ENCODE measurements at places on chromosomes 1 and 21.

DNA sequence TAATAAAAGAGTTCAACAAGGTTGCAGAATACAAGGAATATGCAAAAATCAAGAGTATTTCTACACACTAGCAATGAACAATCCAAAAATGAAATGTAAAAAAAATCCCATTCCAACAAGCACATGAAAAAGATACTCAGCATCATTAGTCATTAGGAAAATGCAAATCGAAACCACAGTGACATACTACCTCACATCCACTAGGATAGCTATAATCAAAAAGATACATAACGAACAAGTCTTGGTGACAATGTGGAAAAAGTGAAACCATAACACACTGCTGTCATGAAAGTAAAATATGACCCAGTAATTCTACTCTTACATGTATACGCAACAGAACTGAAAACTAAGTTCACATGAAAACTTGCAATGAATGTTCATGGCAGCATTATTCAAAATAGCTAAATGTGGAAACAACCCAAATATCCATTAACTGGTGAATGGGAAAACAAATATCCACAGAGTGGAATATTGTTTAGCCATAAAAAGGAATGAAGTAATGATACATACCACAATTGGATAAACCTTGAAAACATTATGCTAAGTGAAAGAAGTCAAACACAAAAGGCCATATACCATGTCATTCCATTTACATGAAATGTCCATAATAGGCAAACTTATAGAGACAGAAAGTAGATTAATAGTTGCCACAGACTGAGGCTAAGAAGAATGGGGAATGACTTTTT lies 34.3 kb downstream of the PIK3R3 start:
- DNase-seq, result no peak

GRCh38 chr1:157849229-157849875 lies 7.7 kb upstream of the CD5L start:
- no peak for DNase-seq

DNA sequence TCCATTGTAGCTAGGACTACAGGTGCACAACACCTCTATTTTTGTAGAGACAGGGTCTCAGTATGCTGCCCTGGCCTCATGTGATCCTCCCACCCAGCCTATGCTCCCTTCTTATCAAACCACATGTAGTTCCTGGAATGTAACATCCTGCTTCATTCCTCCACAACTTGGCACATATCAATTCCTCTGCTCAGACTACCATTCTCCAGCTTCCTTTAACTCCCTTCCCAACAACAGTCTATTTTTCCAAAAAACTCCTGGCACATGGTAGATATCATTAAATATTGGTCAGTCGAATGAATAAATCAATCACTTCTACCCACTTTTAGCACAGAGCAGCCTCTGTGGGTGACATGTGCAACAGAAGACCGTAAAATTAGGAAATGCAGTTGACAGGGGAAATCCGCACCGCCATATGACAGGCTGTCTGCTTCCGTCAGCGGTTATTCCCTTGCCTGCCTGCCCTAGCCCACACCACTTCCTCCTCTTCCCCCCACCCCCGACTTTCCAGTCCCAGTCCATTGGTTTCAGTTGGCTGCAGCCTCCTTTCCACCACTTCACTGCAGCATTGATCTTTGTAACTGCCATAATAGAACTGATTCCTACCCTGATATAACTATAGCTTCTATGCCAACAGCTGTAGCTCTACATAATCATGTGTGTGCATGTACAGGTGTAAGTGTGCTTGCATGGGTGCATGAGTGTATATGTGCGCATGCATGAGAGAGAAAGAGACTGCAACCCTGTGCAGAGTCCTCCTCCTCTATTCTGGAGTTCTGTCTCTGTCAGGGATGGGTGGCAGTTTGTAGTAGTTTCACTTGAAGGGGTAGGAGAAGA lies 6.8 kb upstream of the AKR1A1 start:
- DNase-seq, result peak; percentile 68

DNA sequence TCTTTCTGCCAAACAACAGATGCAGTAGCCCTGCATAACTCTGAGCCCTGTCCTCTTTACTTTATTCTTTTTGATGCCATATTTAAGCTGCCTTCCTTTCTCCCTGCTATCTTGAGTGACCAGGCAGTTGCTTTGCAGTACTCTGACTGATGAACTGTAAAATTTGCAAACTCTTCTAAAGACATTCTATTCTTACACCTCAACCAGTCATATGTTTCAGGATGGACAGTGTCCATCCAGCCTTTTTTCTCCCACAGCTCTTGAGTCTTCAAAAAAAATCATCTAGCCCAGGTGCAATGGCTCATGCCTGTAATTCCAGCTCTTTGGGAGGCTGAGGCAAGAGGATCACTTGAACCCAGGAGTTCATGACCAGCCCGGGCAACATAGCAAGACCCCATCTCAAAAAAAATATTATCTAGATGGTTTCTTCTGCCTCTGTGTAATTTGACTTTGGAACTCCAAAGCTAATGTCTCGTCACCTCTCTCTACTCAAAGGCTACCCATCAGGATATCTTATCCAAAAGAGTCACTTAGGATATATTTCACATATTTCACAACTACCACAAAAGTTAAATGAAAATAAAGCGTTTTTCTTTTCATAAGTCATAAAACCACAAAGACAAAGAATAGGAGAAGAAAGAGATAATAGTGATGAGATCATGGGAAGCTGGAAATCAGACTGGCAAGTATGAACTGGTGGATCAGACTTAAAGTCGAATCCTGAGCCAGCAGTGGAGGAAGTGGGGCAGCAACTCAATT lies 54.6 kb upstream of the IPO9 start:
- no peak for DNase-seq

DNA sequence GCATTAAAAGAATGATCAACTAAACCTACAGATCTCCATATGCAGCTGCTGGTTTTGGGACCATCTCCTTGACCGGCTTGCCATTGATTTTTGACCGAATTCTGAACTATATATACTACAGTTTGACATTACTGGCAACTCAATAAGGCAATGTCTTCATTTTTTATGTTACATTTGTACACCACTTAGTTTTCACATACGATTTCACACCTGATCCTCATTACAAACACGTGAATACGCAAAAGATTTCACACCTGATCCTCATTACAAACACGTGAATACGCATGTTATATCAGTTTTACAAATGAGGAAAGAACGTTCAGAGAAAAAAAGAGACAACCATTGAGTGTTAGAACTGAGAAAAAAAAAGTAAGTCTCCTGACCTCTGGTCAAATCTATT lies 1.1 kb downstream of the SASS6 start:
- no peak for DNase-seq

DNA sequence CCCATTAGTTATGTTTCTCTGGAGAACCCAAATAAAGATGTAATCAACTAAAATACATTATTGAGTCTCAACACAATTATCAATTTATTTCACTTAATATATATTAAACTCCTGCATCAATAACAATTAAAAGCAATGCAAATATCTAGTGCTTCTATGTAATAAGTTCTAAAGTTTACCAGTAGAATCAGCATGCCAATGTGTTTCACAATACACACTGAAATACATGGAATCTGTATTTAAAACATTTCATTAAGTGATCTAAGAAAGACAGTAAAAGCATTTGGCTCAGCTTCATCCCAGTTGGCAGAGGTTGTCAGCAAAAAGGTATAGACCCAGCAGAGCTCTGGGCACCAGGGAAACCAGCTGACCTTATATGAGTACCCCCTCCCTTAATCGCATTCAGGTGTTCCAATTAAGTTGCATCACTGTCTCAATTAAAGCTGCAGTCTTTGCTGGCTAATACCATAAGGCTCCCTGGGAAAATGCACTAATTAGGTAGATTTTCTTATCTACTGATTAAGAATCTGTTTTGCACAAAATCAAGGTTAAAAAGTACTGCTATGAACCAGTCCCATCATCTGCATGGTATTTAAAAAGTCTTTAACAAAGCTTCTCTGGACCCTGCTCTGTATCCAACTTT lies 63.1 kb downstream of the NIBAN1 start:
- no peak for DNase-seq

GRCh38 chr1:36847186-36847585 lies 187.1 kb downstream of the GRIK3 start:
- no peak for DNase-seq

GRCh38 chr1:205534444-205534985 lies 30.0 kb downstream of the CDK18 start:
- DNase-seq, result no peak
